ENCODE measurements at places on chromosomes 7 and 10.

GRCh38 chr7:158157460-158157859 lies 430.2 kb downstream of the PTPRN2 start:
- DNase-seq = no peak

- no peak for DNase-seq
Observed at GRCh38 chr7:55557666-55558188, 14.6 kb downstream of the VOPP1 start.

- no peak for DNase-seq
Observed at GRCh38 chr7:144452064-144452463, 48.6 kb upstream of the NOBOX start.

DNA sequence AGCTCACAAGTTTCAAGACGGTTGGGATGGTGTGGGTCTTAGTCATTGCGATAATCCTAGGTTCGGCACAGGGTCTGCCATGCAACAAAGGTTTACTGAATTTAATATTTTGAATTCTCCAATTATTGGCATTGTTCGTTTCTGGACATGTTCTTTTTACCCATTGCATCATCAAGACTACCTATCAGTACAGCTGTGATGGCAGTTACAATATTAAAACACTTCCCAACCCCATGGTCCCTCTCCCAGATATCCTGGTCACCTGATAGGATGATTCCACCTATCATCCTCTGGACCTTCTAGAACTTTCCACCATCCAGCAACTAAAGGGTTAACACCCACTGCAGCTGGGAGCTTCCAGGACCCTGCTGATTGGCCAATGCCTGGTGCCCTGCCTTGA lies 377.8 kb upstream of the PRKCQ start:
- DNase-seq = no peak

DNA sequence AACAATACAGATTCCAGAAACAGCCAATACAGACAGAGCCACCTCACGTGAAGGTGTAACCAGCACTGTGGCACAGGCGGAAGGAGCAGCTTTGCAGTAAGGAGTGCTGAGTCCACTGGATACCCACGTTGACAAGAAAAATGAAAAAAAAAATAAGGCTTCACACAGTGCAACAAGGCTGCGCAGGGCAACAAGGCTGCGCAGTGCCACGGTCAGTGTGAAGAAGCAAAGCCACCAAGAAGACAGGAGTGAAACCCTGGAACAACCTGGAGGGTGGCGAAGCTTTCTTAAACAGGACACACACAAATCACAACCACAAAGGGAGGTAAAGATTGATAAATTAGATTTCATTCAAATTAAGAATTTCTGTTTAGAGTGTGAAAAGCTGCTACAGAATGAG lies 204.0 kb downstream of the MAD1L1 start:
- no peak for DNase-seq

- no peak for DNase-seq
Observed at GRCh38 chr10:117353684-117354083, 21.6 kb downstream of the PDZD8 start.

DNA sequence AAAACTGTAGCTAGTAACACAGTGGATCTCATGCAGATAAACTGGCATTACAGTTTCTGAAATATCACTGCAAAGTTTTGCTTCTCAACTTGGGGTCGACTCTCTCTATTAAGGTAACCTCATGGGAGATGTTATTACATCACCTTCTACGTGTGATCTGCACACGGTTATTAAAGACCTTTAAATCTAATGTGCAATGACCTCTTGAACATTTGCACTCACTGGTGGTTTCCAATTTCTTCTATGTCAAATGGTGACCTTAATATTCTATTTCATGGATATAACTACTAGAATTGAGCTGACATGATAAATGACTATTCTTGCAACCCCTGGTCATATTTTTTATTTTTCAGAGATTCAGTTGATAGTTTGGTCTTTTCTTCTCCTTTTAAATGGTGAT lies 191.3 kb downstream of the PPP1R3A start:
- no peak for DNase-seq

DNA sequence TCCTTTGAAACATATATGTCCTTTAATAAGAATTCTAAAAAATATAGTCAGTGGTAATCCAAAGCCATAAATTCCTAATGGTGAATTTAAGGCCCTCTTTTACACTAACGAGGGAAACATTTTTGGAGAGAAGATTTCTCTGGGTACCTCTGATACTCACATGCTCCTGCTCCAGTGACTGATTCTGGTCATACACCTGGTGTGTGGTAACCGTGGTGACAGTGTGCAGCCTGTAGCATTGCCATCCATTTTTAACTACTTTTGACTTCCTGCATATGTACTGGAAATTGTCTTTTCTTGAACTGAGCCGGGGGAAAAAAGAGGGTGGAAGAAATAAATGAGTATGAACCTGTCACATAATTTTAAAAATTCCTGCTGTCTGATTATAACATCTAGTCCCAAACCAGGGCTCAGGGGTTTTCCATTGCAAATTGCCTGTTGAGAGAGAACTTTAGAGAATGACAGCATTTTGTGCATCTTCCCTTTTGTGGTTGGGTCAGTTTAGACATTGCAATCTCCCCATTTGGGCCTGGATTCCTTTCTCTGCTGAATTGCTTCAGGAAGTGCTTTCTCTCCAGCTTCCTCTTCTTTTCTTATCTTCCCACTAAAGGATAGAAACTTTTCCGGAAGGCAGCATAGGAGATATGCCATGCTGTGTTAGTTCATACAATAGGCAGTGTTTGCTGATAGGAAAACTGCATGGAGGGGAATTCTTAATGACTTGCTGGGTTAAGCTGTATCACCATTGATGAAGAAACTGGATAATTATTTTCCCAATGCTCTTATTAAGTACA lies 125.5 kb downstream of the GRM3 start:
- no peak for DNase-seq

DNA sequence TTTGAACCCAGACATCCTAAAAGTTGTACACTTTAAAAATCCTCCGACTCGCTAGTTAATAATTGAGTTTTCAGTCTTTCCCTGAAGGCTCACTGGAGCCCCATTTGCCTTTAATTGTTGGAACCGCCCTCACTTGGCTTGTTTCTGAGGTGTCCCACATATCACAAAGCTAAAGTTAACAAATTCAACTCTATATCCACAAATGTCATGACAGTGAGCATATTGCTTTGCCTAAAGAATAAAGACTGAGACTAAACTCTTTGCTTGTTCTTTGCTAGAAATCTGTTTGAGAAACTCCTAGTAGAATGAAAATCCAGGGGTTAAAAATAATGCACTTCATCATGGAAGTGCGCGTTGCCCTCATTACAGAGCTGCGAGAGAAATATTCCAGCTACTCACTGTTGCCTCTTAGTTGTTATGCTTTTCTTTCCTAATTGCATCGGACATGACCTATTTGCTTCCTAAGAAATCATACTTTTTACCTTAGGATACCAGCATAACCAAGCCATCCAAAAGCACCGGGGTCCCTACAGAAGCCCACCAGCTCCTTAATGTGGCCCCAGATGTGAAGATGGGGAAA lies 752 bp downstream of the THSD7A start:
- DNase-seq = no peak

DNA sequence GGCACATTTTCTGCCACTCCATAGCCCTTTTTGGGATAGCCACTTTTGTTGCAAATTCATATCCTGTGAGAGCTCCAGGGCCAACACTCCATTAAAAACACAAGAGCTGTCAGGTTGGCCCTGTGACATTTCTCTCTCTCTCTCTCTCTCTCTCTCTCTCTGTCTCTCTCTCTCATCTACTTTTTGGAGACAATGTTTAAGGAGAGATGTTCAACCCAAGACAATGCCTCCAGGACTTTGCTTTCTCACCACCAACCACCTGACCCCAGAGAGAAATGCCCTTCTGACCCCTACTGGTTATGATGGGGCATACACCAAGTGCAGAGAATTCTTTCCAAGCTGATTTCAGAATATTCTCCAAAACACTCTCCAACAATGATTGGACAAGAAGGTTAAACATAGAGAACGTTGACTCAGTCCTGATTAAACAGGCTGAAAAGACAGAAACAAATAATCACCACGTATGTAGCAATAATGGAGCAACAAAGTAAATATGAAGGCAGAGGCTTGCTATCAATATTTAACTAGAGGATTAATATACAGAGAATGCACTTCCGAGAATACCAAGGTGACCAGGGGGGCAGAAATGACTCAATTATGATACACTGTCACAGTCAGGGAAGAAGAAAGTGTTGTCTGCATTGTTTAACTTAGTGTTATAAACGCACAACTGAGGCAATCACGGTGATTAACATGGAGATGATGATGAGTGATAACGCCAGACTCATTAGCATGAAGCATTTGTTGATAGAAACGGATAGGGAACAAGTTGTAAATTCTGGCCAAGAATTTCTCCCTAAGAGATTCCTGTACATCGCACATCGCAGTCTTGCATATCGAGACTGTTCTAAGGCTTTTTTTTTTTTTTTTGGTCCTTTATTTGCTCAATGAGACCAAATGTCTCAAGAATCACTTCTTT lies 178.5 kb downstream of the NRP1 start:
- no peak for DNase-seq

- DNase-seq = no peak
Observed at GRCh38 chr7:4765776-4766490, 9.5 kb upstream of the AP5Z1 start.

DNA sequence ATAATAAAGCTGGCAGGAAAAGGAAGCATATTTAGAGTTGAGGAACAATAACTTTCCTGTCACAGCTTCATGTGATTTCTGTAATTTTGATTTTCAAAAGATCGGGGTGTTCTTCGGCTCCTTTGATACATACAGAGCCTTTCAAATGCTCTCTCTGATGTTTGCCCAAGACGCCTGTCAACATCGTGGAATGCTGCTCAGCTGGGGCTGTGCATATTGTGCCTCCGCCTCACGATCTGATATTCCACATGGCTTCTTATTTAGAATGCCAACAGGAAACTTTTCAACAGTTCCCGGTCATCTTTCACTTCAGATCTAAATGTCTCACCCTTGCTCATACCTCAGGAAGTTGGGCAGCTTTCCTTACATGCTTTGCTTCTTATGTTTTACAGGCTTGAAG lies 7.3 kb downstream of the NPY start:
- DNase-seq = no peak

DNA sequence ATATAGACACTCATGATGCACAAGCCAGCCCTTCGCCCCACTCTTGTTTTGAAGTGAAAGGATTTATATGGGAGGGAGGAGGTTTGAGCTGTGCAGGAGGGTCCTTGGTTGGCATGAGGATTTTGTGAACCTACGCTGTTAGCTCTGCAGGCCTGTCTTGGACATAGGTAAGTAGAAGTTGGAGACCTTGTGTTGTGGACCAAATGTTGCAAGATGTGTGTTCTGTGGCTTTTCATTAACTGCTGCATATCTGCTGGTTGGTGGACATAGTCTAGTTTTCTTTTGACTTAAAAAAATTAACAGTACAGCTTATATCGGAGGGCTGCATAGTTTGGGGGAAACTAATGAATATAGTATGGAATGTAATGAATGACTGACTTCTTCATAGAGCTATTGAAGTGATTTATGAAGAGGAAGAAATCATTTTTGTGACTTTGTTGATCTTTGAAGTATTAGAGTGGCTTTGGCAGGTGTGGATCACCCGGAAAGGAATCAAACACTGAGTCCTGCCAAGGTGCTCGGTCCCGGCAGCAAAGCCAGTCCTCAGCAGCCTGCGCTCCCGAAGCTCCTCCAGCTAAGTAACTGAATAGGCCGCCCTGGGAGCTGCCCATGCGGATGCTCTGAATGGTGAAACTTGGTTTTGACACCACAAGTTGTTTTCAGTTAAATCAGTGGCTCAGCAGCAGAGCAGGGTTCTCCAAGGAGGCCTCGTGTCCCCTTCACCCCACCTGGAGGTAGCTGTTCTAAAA lies 3.2 kb downstream of the MGMT start:
- DNase-seq = no peak

- no peak for DNase-seq
Observed at GRCh38 chr10:4684434-4684833, 141.6 kb upstream of the AKR1E2 start.

DNA sequence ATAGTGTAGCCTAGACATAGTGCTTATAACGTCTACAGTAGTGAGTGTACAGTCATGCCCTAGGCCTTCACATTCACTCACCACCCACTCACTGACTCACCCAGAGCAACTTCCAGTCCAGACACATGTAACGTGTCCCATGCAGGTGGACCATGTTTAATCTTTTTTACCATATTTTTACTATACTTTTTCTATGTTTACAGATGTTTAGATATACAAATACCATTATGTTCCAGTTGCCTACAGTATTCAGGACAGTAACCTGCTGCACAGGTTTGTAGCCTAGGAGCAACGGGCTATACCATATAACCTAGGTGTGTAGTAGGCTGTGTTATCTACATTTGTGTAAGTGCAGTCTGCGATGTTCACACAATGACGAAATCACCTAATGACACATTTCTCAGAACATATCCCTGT lies 11.0 kb downstream of the MPP7 start:
- DNase-seq = no peak

DNA sequence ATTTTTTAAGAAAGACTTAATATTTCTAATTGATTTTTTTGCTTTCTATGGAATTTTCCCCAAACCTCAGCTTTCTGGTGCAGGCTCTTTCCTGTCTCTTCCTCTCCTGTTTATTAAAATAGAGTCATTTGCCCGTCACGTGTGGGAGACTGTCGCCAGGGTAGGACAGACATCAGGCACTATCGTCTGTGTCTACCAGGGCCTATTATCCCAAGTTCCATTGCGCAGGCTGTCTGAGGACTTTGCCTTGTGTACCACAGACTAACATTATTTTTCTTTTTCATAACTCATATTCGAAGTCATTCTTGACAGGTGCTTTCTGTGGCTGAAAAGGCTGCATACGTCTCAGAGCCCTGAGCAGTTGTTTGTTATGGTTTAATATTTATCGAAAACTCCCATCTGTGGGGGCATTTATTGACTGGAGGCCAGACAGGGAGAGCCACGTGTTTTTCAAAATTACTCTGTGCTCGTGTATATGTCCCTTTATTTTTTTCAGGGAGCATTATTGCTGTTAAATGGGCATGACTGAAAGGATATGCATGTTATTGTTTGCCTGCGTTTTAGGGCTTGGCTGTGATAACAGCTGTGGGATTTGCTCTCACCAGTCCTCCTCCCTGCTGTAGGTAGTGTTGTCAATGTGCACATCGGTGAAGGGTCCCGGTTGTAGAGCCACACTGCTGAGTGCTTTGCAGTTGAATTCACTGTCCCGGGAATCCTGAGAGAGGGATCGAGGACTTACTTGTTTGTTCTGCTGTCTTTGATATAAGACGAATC lies 89.8 kb downstream of the CAMK1D start:
- no peak for DNase-seq

DNA sequence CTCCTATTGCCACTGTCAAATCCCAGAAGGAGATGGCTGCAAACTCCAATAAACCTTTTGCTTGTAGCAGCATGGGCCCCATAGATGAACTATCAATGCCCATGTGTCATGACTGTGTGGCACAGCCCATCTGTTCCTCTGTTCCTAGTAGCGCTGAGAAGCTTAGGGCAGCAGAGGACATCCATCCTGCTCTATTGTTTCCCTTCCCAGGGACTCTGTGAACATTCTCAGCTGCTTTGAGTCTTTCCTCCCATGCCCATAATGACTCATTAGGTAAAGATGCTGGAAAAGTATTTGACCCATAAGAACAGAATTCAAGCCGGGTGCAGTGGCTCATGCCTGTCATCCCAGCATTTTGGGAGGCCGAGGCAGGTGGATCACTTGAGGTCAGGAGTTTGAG lies 28.3 kb downstream of the STMP1 start:
- no peak for DNase-seq
